ENCODE measurements at places on chromosomes 7 and 10. TPM values are rescaled to one million over a fixed set of nuclear protein-coding genes. Genes with fewer than 3 reads are reported as not detected.

Gene VPS50
- 39.1 TPM for total RNA-seq

Gene PCLO
- 4.9 TPM for total RNA-seq

Gene FBXO24
- total RNA-seq, result 1.4 TPM

Gene PLEKHA1
- total RNA-seq, result 11.9 TPM

Gene PTPRN2
- total RNA-seq, result 0.11 TPM

Gene ABLIM1
- 12.2 TPM for total RNA-seq

Gene MEOX2
- under 0.01 TPM for total RNA-seq

Gene YAE1
- 32.4 TPM for total RNA-seq

Gene WEE2
- total RNA-seq, result not detected

Gene SH3PXD2A
- 17.9 TPM for total RNA-seq

Gene MYL7
- not detected for total RNA-seq

Gene CLCN1
- not detected for total RNA-seq

Gene HOXA4
- 0.37 TPM for total RNA-seq

Gene CC2D2B
- not detected for total RNA-seq

Gene MORN4
- 5.0 TPM for total RNA-seq

Gene ATP5MK
- total RNA-seq, result 196 TPM

Gene UCN3
- total RNA-seq, result not detected

Gene ANKRD1
- 1.00 TPM for total RNA-seq

Gene ASB4
- total RNA-seq, result not detected

Gene LRRC18
- not detected for total RNA-seq

Gene EBLN1
- total RNA-seq, result not detected

Gene TSPAN13
- 9.7 TPM for total RNA-seq

Gene EXOSC1
- 39.4 TPM for total RNA-seq

Gene ABCF2
- total RNA-seq, result 84.9 TPM

Measured in uterine smooth muscle cell (primary cell).